NCI-H748 treated with DMSO at 0.1 percent for 48 hours (cell line): ENCODE measurements at places on chromosomes 3 and 15.
A peak's percentile ranks its signal among the peaks of the same experiment; 100 is the strongest.

DNA sequence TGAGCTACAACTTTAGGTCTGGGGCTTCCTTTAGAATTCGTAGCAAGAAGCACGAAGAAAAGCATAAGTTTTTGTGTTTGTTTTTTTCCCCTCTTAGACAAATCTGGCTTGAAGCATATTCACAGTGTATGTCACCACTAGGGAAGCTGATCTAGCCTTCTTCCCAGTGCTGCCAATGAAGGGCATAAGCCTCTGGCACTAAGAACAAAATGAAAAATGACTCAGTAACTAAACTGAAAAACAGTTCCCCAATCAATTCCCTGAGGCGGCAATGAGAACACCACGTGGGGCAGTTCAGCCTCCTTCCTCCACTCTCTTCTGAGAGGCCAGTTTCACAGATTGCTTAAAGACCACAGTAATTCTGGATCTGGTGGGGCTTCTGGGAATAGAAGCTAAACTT, 338.1 kb downstream of the GAP43 start:
- no peak for DNase-seq

DNA sequence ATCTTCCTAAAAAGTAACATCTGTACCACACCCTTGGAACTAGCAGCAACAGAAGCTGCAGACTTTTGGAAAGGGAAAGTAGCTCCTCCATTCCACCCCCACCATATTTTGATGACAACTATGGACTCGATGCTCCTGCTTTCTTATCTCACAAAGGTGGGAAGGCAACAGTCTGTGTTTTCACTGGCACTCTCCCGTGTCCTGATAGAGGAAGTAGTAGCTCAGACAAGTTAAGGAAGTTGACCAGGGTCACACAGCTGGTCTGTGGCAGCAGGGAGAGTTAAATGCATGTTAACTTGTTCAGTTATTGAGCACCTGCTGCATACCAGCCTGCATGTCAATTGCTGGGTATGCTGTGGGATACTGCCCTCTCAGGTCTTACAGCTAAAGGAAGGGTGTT, 33.1 kb downstream of the BHLHE40 start:
- no peak for DNase-seq

- DNase-seq: no peak
These were observed 67.0 kb upstream of the CADPS start for GRCh38 chr3:62942227-62942626.

GRCh38 chr3:159813822-159814531, 174.7 kb upstream of the IL12A start:
- DNase-seq: peak; percentile 49

- no peak for DNase-seq
These were observed 229.9 kb downstream of the NR2F2 start for GRCh38 chr15:96560246-96560895.

GRCh38 chr3:29628795-29629194, 347.9 kb downstream of the RBMS3 start:
- DNase-seq: no peak

DNA sequence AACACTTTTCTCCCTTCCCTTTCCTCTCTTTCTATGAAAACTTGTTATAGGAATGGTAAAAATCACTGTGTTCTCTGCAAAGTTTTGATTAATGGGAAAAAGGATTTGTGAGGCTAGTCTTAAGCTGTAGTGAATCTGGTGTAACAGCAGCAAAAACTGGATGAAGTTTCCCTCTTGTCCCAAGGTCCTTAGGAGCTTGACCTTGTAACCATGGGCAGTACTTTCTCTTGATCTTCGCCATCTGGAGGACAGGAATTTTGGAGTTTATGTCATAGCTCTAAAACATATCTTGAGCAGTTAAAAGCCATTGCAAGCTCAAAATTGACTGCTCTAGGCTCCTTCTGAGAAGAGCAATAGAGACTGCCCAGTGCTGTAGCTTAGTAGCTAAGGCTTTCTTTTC, 56.5 kb upstream of the GPD1L start:
- no peak for DNase-seq

GRCh38 chr3:72973031-72973723, 23.4 kb upstream of the PPP4R2 start:
- DNase-seq: no peak

GRCh38 chr3:148873270-148873927, 8.3 kb downstream of the CPA3 start:
- peak; percentile 64 for DNase-seq

DNA sequence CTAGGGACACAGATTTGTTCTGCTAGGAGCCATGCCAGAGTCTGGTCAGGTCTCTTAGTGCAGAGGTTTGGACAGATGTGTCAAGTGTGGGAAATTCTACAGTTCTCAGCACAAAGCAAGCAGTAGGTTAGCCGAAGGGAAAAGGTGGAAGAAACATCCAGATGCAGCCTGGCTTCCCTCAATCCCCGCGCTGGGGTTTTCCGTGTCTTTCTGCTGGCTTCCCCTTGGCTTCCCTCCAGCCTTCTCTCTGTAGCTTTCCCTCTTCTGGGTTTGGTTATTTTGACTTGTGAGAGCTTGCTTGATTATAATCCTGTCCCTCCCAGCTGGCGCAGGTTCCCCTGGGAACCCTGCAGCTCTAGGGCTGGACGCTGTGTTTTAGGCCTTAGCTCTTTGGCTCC, 4.1 kb downstream of the TF start:
- no peak for DNase-seq

GRCh38 chr15:47717036-47717612, at the start of gene SEMA6D:
Gene SEMA6D, plus strand, starts transcription at chr15:47717505. Its CDS starts 42,294 bp downstream, at chr15:47759799.
- peak; percentile 80 for DNase-seq

- DNase-seq: no peak
These were observed 29.1 kb downstream of the CADM2 start for GRCh38 chr3:84987706-84988504.

GRCh38 chr3:30692498-30693130, 86.2 kb downstream of the TGFBR2 start:
- no peak for DNase-seq

DNA sequence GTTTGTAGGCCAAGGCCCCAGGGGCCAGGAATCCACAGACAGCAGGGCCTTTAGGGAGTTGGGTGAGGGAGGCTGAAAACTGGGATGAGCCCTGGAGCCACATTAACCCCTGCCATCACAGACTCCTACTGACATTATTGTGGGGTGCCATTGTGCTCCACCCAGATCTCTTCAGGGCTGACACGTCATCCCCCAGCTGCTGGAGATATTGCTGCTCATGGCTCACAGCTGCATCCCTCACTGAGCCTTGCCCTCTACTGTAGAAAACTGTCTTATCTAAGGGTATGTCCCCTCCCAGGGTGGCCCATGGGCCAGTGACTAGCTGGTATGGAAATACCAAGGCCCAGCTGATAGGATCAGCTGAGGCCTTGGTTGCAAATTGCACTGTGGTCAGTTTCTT, 87.3 kb upstream of the PRR23C start:
- no peak for DNase-seq

GRCh38 chr3:33271324-33271723, 5.9 kb upstream of the FBXL2 start:
- DNase-seq: no peak

DNA sequence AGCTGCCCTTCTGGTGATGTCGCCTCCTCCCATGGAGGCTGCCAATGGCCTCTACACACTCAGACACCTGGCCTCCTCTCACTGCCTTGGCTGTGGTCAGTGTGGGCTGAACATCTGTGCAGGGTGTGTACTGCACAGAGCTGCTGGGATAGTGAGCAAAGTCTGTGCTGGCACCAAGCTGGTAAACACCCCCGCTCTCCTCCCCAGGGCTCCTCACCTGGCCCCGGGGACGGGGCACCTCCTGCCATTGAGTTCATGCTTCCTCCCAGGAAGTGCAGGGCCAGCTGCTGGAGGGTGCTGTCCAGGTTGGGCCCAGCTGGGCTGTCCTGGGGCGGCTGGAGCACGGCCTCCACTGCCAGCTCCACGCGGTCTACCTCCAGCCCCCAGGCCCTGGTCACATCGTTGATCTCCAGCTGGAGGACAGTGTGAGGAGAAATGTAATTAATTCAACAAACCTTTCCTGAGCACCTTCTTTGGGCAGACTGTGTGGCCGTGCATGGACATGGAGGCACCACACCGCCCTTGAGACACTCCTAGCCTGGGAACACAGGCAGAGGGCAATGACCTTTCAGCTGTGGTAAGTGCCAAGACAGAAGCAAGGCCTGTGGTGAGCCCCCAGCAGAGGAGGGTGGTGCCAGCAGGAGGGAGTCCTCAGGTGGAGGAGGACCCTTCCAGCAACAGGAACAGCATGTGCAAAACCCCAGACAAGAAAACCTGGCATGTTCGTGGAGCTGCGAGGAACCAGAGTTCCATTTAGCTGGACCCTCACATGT, 6.8 kb downstream of the STOML1 start:
- DNase-seq: no peak

GRCh38 chr15:39896846-39897245, 23.2 kb downstream of the GPR176 start:
- no peak for DNase-seq

DNA sequence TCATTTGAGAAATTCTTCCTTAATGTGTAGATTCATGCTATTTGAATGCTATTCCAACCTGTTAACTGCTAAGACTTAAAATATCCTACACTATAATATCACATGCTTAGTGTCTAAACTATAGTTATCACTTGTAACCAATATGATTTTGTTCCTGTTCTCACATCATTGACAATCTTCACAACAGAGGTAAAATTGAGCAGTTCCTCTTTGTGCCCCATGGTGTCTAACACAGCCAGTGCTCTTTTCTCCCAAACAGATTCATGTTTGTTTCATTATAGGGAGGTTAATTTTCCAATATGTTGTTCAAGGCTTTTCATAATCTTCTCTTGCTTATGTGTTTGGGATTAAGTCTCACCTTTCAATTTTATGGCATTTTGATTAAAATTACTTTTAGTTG, 591.1 kb downstream of the ZPLD1 start:
- no peak for DNase-seq

DNA sequence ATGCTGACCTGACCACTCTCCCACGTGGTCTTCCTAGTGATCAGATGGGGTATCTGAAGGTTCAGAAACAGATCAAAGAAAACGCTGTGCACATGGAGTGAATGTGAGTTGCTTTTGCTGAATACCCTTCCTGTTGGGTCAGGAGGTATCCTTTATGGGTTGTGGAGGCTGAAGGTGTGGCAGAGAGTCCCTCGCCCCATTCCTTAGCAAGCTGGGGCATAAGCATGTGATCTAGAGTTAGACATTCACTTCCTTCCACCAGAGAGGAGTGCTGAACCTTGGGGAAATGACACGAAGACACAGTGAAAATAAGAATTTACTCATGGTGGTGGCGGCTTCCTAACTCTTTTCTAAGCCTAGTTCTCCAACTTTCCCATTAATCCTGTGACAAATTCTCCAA, 27.8 kb upstream of the SPTBN5 start:
- DNase-seq: no peak

DNA sequence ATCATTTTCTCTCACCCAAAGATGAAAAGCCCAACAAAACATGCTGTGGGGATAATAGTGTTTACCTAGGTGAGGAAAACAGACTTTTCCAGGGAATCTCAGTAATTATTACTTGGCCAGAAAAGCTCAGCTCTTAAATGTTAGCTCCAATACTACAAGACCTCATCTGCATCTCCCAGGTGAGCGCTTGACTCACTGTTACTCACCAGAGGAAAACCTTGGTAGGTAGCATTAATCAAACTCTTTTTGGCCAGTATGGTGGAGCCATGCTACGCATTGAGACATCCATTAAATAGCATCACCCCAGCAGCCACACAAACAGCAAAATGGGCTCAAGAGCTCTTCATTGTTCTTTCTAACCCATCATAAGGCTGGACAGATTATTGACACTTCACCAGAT, 99.0 kb downstream of the TIGIT start:
- no peak for DNase-seq
